ENCODE measurements at places on chromosomes 7 and 10.

DNA sequence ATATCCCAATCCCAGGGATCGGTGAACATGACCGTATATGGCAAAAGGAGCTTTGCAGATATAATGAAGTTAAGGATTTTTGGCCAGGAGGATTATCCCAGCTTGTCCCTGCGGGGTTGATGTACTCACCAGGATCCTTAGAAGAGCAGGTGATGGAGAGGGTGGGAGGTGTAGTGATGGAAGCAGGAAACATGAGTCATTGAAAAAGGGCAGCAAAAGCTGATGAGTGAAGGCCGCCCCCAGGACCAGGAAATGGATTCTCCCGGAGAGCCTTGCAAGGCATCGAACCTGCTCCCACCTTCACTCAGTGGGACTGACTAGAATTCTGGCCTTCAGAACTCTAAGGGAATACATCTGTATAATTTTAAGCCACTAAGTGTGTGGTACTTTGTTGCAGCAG, 5.2 kb upstream of the NUPR2 start:
- DNase-seq: no peak

DNA sequence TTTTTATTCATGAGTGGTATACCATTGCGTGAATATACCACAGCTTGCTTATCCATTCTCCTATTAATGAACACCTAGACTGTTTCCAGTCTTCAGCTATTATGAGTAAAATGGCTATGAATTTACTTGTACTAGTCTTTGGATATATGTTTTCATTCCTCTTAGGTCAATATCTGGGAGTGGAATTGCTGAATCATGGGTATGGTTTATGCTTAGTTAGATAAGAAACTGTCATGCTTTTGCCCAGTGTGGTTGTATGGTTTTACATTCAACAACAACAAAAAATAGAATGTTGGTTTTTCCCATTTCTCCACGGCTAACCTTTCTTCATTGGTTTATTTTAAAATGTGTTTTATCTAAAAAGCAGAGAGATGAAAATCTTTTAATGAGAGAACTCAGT, 308.3 kb downstream of the PHF14 start:
- DNase-seq: no peak

GRCh38 chr10:71722849-71723248, 3.3 kb upstream of the C10orf105 start:
- DNase-seq: no peak

GRCh38 chr10:110278562-110279406, 25.9 kb downstream of the SMNDC1 start:
- DNase-seq: no peak

- DNase-seq: no peak
Observed at GRCh38 chr10:64011912-64012714, 490.9 kb downstream of the REEP3 start.

GRCh38 chr10:123241391-123242141, 87.4 kb downstream of the BUB3 start:
- DNase-seq: no peak

GRCh38 chr7:94183289-94183749, 179.2 kb upstream of the BET1 start:
- no peak for DNase-seq

DNA sequence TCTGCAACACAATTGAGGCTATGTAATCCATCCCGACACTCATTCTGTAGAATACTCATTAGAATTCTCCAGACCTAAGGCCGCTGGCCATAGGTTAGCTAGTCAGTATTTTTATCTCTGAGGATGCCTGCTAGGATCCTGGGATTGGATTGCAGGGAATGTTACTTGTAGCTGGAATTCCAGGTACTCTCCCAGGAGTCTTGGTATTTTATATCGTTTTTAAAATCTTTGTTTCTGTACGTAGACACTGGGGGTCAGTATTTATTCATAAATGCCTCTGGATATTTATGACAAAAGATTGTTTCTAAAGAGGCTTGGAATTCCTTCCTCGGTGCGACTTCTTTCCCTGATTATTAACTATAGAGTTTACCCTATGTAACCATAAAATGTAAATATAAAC, 40.1 kb downstream of the BPGM start:
- no peak for DNase-seq

DNA sequence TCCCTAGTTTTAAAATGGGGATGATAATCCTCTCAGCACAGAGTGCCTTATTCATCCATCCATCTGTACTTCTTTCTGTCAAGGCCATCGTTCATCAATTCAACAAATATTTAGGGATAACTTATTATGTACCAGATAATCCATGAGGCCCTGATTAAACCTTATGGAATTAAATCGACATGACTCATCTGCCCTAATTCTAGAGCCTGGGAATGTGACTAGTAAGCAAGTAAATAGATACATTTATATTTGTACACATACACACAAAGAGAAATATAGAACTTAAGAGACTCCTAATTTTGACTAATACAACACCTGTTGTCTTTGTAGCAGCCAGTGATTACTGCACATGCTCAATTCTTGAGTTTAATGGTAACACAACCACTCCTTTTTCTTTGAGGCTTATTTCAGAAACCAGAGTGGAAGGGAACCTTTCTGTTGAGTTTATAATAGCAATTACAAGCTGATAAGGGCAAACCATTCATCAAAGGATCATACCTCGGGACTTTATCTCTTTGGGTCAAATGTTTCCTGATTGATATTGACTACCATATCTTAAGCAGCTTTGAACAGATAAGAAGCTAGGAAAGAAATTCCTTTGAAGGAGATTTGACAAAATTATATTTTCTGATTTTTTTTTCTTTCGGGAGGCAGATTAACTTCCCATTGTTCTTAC, 122.7 kb downstream of the ARID5B start:
- no peak for DNase-seq
